Epithelial cell of proximal tubule (primary cell): ENCODE measurements at places on chromosomes 12 and 14. TPM values are rescaled to one million over a fixed set of nuclear protein-coding genes. Genes with fewer than 3 reads are reported as not detected.

Gene IAPP
- not detected in 2 replicates for total RNA-seq

Gene WSCD2
- total RNA-seq: not detected in 2 replicates

Gene ZDHHC22
- total RNA-seq: 0.07 TPM in 1 of 2 replicates, not detected in the other

Gene BIN2
- not detected in 2 replicates for total RNA-seq

Gene SNX6
- 125 TPM in 2 replicates for total RNA-seq

Gene KRT71
- not detected in 2 replicates for total RNA-seq

Gene ADAMTS20
- under 0.01 and 0.06 TPM in 2 replicates for total RNA-seq

Gene SOAT2
- total RNA-seq: not detected in 2 replicates

Gene CACNA1C
- not detected in 2 replicates for total RNA-seq

Gene WIF1
- not detected in 2 replicates for total RNA-seq

- DNase-seq: no peak
Observed at GRCh38 chr12:95789126-95790032, 1.2 kb downstream of the NTN4 start.

DNA sequence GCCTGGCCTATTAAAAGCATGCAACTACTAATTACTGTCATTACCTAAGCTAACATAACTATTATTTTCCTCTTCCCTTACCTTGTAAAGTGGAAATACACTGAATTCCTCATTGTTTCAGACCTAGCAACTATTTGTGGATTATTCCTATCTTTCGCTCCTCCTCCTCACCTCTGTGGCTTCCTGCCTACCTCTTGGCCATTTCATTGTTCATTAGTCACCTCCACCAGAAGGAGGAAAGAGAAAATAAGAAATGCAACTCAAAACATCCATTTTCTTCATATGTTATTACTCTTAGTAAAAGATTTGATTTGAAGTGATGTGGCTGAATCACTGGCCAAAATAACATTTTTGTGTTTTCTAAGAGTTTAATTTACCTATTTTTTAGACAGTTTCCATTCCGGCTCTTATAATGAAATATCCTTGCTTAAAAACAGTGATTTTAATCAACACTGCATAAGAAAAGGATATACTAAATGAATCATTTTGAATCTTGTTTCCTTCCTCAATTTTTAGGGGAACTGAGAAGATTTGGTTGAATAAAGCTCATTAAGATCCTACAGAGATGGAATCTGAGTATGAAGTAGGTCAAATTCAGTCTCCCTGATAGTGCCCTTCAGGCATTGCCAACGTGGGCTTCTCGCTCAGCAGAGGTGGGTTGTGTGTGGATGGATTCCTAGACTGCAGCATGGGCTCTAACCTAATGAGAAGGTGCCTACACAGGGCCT is 27.6 kb upstream of the ARHGAP5 start:
- DNase-seq: no peak

DNA sequence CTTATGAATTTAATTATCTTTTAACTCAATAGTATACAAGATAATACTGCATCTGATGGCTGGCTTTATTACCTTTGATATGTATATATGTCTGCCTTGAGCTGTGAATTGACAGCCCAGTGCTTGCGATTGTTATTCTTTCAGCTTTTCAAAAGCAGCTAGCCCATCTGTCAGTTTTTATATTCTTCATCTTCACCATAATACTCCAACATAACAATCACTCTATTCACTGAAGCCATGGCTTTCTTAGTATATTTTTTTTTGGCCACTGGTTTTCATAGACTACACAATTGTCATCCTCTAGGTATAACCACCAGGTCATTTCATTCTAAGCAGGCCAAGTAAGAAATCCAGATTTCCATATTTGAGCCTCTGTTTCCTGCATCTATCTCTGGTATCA is 1026.1 kb downstream of the FSCB start:
- no peak for DNase-seq

DNA sequence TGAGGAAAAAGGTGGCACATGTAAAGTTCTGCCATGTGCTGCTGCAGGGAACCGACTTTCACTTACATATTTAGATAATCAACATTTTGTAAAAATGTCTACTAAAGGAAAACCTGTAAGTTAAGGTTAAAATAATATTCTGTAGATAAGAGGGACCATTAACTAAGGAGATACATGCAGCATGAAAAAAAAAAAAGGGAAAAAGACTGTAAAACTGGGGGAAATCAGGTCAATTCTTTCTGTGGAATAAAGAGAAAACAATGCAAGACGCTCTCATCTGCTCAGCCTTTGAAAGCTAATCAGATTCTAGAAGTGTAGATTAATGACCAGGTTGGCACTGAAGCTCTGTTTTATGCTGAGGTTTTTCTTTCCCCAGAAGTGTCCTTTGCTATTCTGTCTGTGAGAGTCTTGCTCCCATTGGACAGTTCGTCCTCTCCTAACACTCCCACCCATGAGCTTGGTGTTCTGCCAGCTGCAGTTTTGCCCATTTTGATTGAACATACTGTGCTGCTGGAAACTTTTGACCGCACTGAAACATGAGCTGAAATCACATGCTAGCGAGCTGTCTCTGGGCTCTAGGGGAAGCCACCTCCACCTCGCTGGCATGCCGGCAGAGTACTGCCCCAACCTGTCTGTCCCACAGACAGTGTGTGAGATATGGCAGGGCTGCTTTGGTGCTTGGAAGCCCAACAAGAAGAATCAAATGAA is 39.7 kb downstream of the PPTC7 start:
- DNase-seq: no peak

DNA sequence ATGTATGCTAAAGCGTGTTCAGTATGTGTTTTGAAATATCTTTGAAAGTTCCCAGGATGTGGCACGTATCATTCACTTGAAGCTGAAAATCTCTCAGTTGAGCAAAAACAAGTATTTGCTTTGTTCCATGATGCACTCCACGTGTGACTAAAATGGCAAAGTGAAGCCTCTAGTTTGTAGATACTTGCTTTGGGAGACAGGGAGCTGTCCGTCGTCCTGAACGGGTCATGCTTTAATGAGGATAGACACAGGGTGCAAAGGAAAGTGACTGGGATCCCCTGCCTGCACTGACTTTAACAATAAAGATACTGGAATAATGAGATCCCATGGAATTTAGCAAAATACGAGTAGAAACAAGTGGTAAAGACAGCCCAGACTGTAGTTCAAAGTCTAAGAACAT is 991.4 kb downstream of the NRXN3 start:
- no peak for DNase-seq

- no peak for DNase-seq
Observed at GRCh38 chr12:6080149-6081045, 44.1 kb downstream of the VWF start.

DNA sequence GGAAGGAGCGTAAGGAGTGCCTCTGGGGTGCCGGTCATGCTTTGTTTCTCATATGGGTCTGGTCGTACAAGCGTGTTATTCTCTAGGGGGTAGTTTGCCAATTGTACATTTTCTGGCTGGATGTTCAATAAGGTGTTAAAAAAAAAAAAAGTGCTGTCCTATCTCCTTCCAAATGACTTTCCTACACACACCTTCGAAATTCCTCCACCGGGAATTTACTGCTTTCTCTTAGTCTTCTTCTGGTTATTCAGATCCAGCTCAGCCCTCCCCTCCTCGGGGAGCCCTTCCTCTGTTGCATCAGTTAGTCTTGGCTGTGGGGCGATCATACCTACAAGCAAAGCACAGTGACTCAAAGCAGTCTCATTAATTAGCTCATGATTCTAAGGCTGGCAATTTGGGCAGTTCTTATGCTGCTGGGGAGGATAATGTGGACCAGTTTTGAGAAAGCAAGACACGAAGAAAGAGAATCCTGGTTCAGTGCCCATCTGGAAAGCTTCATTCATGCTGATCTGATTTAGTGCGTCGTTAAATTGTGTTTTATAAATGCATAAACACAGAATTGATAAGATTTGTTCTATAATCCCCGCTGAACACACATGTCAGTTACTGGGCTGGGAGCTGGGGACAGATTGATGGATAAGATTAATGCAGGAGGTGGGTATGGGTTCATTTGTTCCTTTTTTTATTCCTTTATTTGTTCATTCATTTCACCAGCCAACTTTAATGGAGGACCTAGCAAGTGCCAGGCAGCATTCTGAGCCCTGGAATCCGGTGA is 9.2 kb upstream of the CLMN start:
- no peak for DNase-seq

DNA sequence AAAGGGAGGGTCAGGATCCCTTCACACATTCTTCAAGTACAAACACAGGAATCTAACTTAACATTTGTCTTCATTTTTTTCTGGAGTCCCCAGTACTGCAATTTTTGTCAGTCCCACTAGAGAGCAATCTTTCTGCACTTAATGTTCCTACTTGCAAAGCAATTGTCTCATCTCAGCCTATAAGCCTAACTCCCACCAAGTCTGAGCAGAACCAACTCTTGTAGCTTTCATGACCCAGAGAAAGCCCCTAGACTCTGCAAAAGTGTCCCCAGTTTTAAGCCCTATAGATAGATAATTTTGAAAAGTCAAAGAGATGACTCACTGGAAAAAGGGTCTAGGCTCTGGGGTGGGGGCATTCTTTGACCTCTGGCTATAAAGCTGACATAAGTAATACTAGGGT is 1.8 kb upstream of the ZBTB39 start:
- no peak for DNase-seq

GRCh38 chr12:3802721-3803120 is 49.8 kb upstream of the CRACR2A start:
- DNase-seq: no peak

DNA sequence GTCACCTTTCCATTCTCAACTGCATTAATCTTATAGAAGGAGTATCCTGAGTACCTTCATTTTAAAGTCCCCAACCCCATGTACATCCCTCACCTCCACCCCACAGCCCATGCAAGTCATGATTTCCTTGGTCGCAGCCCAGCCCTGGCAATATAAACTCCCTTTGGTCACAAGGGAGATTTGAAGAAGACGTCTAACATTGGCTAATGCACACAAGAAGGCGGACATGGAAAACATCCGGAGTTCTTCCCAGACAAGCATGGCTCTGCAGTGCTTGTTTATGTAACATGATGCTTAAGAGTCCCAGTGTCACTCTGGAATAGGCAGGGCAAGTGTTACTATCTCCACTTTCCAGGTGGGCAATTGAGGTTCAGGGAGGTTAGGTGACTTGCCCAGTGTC is 277.6 kb downstream of the DPF3 start:
- DNase-seq: no peak

DNA sequence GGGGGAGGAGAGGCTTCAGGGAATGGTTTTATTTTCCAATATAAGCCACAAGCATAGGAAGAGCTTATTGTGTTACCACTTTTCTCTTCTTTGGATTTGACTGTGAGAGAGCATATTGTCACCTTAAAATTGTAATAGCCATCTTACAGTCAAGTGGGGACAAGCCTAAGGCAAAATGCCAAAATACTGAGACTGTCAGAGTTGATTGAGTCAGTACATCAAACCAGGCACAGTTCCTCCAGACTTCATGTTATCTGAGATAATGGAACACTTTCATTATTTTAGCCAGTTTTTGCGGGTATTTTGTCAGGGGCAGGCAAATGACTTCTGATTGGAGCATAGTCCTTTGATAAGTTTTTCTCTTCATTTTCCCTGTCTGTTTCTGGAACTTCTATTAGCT is 19.5 kb upstream of the NUBPL start:
- no peak for DNase-seq

GRCh38 chr12:31773223-31773750 is 44.5 kb upstream of the AMN1 start:
- no peak for DNase-seq

GRCh38 chr14:93245764-93246420 is 38.8 kb downstream of the UBR7 start:
- no peak for DNase-seq

DNA sequence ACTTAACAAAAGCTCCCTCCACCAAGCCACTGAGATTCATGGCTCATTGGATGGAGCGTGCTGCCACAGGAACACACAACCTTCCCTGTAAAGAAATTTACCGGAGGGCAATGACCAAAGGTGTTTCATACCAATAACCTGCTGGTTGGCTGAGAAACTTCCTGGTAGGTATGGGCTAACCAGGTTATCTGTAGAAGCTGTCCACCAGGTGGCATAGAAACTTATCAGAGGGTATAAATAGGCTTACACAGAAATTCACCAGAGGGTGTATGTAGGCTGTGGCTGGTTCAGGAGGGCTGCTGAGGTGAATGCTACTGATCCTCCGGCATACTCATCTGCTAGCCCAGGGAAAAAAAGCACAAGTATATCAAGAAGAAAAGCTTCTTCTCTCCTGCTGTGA is 27.1 kb upstream of the MTERF2 start:
- DNase-seq: no peak
